ENCODE measurements at places on chromosomes 4 and X. TPM values are rescaled to one million over a fixed set of nuclear protein-coding genes. Genes with fewer than 3 reads are reported as not detected.
A peak's percentile ranks its signal among the peaks of the same experiment; 100 is the strongest.

CTAG1B gene
- not detected for total RNA-seq

AMTN gene
- not detected for total RNA-seq

DNA sequence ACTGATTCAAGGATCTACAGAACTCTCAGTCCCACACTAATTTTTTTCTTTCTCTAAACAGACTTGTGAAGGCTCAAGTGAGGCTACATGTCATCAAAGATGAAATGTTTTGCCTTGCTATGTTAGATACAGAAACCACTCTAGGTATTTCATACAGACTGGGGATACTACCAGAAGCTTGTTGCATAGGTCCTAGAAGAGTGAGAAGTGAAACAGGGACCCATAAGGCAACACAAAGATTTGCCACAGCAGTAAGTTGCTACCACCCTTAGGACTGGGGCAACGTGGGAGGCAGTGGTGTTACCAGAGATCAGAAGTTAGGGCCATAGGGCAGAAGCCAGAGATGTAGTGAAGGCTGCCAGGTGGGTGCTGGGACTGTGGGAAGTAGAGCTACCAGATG is 50.7 kb upstream of the MID1IP1 start:
- no peak overlapping the region for H3K4me3 ChIP-seq
- H3K4me1 ChIP-seq = no peaks in the 10 kb centered on the region
- no peaks in the 10 kb centered on the region for H3K36me3 ChIP-seq
- no peaks in the 10 kb centered on the region for H3K27me3 ChIP-seq
- no peak overlapping the region for H3K27ac ChIP-seq

EIF4E gene
- total RNA-seq = 123 TPM

- no peak for DNase-seq
- H3K27me3 ChIP-seq = no peaks in the 10 kb centered on the region
- H3K36me3 ChIP-seq = no peaks in the 10 kb centered on the region
- no peaks in the 10 kb centered on the region for H3K4me1 ChIP-seq
- H3K4me3 ChIP-seq = no peak overlapping the region
Measured at GRCh38 chrX:48591255-48591791, 6.0 kb upstream of the WDR13 start.

BST1 gene
- total RNA-seq = 12.4 TPM

DMP1 gene
- total RNA-seq = not detected

DNA sequence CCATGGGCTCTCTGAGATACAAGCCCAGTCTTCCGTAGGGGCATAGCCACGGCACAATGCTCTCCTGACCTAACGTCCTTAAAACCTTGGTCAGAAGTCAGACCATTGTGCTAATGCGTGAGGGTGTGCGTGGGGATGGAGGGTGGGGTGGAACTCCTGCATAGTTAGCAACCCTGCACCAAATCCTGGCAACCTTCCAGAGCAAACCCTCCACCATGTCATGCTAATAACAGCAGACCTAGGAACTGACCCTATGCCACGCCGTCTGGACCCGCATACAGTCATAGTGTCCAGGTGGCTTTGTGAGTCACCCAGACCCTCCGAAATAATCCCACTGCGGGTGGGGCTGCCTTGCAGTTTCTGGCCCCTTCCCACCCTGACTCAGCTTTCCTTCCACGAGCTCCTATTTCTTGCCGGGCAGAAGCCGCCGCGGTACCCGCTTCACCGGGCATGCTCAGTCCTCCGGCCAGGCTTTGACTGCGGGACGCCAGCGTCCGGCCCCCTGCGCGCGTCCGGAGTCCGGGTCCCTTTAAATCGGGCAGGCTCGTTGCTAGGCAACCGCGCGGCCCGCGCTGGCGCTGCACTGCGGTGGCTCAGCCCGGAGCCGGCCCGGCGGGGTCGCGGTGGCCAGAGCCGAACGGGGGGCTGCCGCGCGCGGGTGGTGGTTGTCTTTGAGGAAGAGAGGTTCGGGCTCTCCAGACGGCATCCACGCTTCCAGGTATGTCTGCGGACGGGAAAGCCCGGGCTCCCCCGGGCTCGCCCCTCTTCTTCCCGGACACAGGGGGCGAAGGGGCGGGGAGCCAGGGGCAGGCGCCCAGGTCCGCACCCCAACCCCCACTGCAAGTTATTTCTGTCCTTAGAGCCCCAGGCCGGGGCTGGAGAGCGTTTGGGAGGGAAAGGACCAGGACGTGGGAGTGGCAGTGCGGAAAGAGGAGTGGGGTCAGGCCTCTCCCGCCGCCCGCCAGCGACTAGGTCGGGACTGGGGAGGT is at the start of gene CCDC160:
TSS of gene CCDC160 (plus strand) at position 557 of the 989 bp plus-strand sequence. CDS start 7,619 bp downstream, outside the sequence.
- no peaks in the 10 kb centered on the region for H3K36me3 ChIP-seq
- no peak within 1 kb of the TSS for H3K27ac ChIP-seq
- DNase-seq = peak; percentile 25
- H3K4me3 ChIP-seq = peak within 1 kb of the TSS; percentile 33
- H3K4me1 ChIP-seq = no peaks in the 10 kb centered on the region

PNMA6F gene
- total RNA-seq = not detected

HSFX3 gene
- not detected for total RNA-seq

VCX3B gene
- not detected for total RNA-seq

- no peaks in the 10 kb centered on the region for H3K27me3 ChIP-seq
- H3K4me1 ChIP-seq = no peaks in the 10 kb centered on the region
- no peak overlapping the region for H3K4me3 ChIP-seq
Measured at GRCh38 chr4:173411106-173411693, 12.3 kb upstream of the SCRG1 start.

DNA sequence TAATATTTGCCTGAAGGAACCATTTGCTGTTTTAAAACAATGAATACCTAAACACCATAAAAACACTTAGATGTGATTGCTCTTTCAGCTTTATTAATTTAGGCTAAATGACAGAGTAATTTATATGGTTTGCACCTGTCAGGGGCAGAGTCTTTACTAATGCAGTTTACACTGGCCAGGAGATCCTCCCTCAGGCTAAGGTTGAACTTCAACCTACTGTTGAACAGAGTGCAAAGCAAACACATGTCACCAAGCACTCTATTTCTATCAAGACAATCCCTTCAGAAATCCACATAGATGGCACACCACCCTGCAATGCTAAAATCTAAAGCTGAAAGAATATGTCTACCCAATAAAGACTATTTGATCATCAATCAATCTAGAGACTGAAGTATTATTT is 147.3 kb downstream of the KLHL13 start:
- H3K4me1 ChIP-seq = no peaks in the 10 kb centered on the region
- no peak overlapping the region for H3K4me3 ChIP-seq
- no peaks in the 10 kb centered on the region for H3K36me3 ChIP-seq
- H3K27ac ChIP-seq = no peak overlapping the region
- H3K27me3 ChIP-seq = no peaks in the 10 kb centered on the region

GRCh38 chrX:110032534-110033147 is 29.7 kb downstream of the TMEM164 start:
- no peaks in the 10 kb centered on the region for H3K4me1 ChIP-seq
- H3K4me3 ChIP-seq = no peak overlapping the region
- no peaks in the 10 kb centered on the region for H3K27me3 ChIP-seq
- DNase-seq = no peak
- H3K27ac ChIP-seq = no peak overlapping the region
- no peaks in the 10 kb centered on the region for H3K36me3 ChIP-seq

- peak; percentile 39 for DNase-seq
- H3K36me3 ChIP-seq = no peaks in the 10 kb centered on the region
- no peaks in the 10 kb centered on the region for H3K27me3 ChIP-seq
- peaks cover 14% of the 10 kb centered on the region for H3K4me1 ChIP-seq
- H3K4me3 ChIP-seq = no peak overlapping the region
Measured at GRCh38 chr4:52711272-52711671, 40.0 kb downstream of the ERVMER34-1 start.

DNA sequence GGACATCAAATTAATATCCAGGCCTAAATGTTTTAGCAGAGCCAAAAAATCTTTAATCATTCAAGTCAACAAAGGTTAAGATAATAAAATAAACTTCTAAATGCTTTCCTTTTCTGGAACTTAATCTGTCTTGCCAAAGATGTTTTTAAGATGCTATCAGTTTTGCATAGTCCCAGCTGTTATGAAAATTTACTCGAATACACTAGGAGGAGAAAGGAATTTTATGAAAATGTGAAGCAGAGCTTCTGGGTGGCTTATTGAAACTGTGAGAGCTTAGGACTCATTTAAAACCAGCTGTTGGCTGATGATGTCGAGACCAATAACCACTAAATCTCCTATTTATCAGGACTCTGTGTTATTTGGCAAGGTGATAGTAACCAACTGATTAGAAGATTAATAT is 202.2 kb upstream of the ETNPPL start:
- no peak overlapping the region for H3K27ac ChIP-seq
- DNase-seq = no peak
- H3K36me3 ChIP-seq = no peaks in the 10 kb centered on the region
- H3K4me3 ChIP-seq = no peak overlapping the region
- H3K4me1 ChIP-seq = no peaks in the 10 kb centered on the region

XAGE2 gene
- total RNA-seq = not detected

DNA sequence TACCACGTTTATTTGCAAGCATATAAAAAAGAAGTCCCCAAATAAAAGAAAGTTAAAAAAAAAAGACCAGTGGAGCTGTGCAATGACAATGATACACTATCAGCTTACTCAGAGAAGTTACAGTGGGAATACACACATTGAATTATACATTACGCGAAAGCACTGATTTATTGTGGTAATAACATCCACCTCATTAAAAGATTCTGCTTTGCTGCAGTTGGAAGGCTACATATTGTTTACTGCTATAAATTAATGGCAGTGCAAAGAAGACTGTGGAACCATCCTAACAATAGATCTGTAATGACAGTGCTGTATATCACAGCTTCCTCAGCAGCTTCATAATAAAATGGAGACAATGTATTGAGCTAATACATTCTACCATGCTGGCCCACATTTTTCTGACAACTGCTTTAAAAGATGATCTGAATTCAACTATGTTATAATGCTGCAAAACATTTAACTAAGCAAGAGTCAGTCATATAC is 142.5 kb upstream of the MAB21L2 start:
- H3K27ac ChIP-seq = no peak overlapping the region
- H3K4me1 ChIP-seq = no peaks in the 10 kb centered on the region
- H3K4me3 ChIP-seq = no peak overlapping the region
- H3K27me3 ChIP-seq = no peaks in the 10 kb centered on the region
- H3K36me3 ChIP-seq = no peaks in the 10 kb centered on the region

ATP5ME gene
- total RNA-seq = 553 TPM

- no peaks in the 10 kb centered on the region for H3K4me1 ChIP-seq
- H3K27me3 ChIP-seq = no peaks in the 10 kb centered on the region
Measured at GRCh38 chr4:33349376-33349775, 2629.2 kb downstream of the PCDH7 start.

GRCh38 chr4:93351846-93352245 is 476.7 kb upstream of the ATOH1 start:
- H3K4me1 ChIP-seq = no peaks in the 10 kb centered on the region
- DNase-seq = no peak
- H3K27ac ChIP-seq = no peak overlapping the region
- no peaks in the 10 kb centered on the region for H3K36me3 ChIP-seq
- no peak overlapping the region for H3K4me3 ChIP-seq

GRCh38 chrX:150363561-150364346 is 637 bp downstream of the MAMLD1 start:
- no peaks in the 10 kb centered on the region for H3K36me3 ChIP-seq
- H3K4me3 ChIP-seq = peak overlapping the region; percentile 44
- no peaks in the 10 kb centered on the region for H3K4me1 ChIP-seq
- peaks cover 30% of the 10 kb centered on the region for H3K27me3 ChIP-seq

ARX gene
- total RNA-seq = 0.66 TPM

GABRE gene
- 6.4 TPM for total RNA-seq

DNA sequence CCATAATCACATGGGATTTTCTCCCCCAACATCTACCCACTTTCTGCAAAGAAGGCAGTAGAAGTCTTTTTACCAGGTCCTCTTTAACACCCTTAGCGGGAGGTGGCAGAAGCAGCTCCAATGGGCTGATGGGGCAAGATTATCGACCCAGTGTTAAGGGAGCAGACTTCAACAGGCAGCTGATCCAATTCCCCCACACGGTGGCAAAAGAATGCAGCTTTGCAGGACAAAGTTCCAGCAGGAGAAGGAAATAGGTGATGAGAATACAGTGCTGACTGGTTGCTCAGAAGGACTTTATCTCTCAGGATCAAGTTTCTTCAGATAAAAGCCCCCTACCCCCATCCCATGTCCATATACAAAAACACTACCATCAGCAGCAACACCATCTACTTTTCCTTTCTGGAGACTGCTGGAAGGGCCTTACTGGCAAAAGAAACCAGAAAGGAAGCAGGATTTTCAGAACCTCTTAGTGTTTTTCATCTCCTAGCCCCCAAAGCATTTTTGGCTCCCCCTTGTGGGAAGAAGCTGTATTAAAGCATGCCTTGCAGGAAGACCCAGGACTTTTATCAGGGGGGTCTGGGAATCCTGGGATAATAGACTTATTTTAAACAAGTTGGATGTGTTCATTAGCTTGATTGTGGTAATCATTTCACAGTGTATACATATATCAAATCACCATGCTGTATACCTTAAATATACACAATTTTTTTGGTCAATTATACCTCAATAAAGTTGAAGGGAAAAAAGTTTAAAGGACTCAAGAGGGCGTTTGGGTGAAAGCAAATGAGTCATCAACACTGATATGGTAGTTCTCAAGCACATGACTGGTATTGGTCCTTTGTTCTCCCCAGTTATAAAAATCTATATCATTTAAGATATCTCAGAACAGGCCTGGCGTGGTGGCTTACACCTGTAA is 146.4 kb downstream of the GPC3 start:
- H3K36me3 ChIP-seq = no peaks in the 10 kb centered on the region
- DNase-seq = peak; percentile 50
- H3K27me3 ChIP-seq = no peaks in the 10 kb centered on the region

- no peaks in the 10 kb centered on the region for H3K36me3 ChIP-seq
- H3K4me3 ChIP-seq = no peak overlapping the region
Measured at GRCh38 chr4:139022835-139023234, 7.3 kb downstream of the NOCT start.

- DNase-seq = peak; percentile 33
- no peaks in the 10 kb centered on the region for H3K36me3 ChIP-seq
Measured at GRCh38 chrX:39969099-39969818, 128.5 kb downstream of the BCOR start.

GRCh38 chr4:158459085-158459820 is 62.4 kb upstream of the RXFP1 start:
- H3K36me3 ChIP-seq = no peaks in the 10 kb centered on the region
- no peak overlapping the region for H3K27ac ChIP-seq
- no peak for DNase-seq
- H3K4me1 ChIP-seq = no peaks in the 10 kb centered on the region
- H3K4me3 ChIP-seq = no peak overlapping the region
- no peaks in the 10 kb centered on the region for H3K27me3 ChIP-seq

MEPE gene
- total RNA-seq = not detected

- no peaks in the 10 kb centered on the region for H3K27me3 ChIP-seq
- DNase-seq = no peak
- no peak overlapping the region for H3K4me3 ChIP-seq
- no peaks in the 10 kb centered on the region for H3K36me3 ChIP-seq
- no peaks in the 10 kb centered on the region for H3K4me1 ChIP-seq
- H3K27ac ChIP-seq = no peak overlapping the region
Measured at GRCh38 chr4:182306792-182307507, 63.7 kb downstream of the TENM3 start.

STPG2 gene
- 0.19 TPM for total RNA-seq

TASL gene
- 1.1 TPM for total RNA-seq

- no peaks in the 10 kb centered on the region for H3K36me3 ChIP-seq
- H3K27ac ChIP-seq = no peak overlapping the region
- DNase-seq = no peak
- H3K27me3 ChIP-seq = no peaks in the 10 kb centered on the region
Measured at GRCh38 chr4:150082241-150082640, 4.0 kb downstream of the DCLK2 start.

TMPRSS11F gene
- not detected for total RNA-seq

GRCh38 chrX:107135049-107135964 is 16.7 kb upstream of the RBM41 start:
- no peak for DNase-seq
- no peaks in the 10 kb centered on the region for H3K4me1 ChIP-seq
- H3K36me3 ChIP-seq = no peaks in the 10 kb centered on the region
- no peak overlapping the region for H3K27ac ChIP-seq
- H3K27me3 ChIP-seq = no peaks in the 10 kb centered on the region

GRCh38 chr4:159429693-159430035 is 326.8 kb downstream of the RAPGEF2 start:
- no peak overlapping the region for H3K4me3 ChIP-seq
- no peaks in the 10 kb centered on the region for H3K36me3 ChIP-seq
- H3K4me1 ChIP-seq = no peaks in the 10 kb centered on the region
